Stimulated activated CD8-positive, alpha-beta memory T cell treated with anti-CD3 and anti-CD28 coated beads, Interleukin-12 subunit alpha, Interleukin-12 subunit beta, amount 100 ng/mL, for 1 hour (primary cell): ENCODE measurements at places on chromosomes 2 and 18.

DNA sequence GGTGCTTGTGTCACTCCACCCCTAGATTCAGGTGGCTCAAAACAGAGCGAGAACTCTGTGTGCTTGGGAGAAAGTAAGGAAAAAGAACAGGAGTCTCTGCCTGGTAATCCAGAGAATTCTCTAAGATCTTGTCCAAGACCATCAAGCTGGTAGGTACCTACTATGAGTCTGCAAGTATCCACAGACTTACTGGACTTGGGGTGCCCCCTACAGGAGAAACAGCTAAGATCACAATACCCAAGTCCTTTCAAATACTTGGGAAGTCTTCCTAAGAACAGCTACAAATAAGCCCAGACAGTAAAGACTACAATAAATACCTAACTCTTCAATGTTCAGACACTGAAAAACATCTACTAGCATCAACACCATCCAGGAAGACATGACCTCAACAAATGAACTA lies 1143.6 kb upstream of the ACVR2A start:
- DNase-seq: no peak

DNA sequence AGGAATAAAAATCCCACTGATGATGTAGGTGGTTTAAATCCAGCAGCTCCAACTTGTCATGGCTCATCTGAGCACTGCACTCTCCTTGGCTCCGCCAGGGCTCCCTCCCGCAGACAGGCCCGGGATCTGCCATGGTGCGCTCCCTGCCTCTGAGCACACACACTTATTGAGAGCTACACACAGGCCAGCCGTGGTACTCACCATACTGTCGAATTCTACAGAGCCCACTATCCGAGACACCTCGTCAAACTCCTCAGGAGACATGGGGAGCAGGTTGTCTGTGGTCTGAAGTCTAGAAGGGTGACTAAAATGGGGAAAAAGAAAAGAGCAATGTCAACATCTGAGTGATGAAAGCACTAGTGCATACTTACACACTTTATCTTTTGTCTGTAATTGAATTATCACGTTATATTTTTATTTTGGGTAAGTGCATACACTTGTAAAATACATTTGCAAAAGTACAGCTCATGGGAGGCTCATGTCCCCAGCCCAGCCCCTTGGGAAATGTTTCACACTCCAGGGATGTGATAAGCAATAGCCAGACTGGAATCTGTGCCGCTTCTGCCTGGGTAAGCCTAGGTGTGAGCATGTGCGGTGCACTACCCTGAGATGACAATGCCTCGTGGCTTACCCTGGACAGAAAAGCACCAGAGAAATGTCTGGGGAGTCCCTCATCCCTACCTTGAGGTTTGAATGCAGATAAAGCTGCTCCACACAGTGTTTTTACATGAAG lies 39.2 kb downstream of the STAT1 start:
- DNase-seq: no peak

DNA sequence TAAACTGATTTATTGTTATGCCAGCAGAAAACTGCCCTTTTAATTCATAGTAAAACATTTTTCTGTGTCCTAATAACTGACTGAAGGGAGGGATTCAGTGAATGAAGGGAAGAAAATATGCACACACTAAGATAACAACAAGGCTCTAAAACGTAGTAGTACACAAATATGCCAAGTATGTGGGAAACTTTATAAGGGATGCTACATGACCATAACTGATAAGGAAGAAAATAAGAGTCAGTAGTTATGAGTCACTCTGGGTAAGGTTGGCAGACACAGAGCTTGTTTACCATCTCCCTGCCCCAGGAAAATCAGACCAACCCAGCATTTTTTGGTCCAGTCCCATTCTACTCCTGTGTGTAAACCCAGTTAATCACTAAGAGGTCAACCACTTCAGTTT lies 124.2 kb downstream of the RPRM start:
- no peak for DNase-seq

DNA sequence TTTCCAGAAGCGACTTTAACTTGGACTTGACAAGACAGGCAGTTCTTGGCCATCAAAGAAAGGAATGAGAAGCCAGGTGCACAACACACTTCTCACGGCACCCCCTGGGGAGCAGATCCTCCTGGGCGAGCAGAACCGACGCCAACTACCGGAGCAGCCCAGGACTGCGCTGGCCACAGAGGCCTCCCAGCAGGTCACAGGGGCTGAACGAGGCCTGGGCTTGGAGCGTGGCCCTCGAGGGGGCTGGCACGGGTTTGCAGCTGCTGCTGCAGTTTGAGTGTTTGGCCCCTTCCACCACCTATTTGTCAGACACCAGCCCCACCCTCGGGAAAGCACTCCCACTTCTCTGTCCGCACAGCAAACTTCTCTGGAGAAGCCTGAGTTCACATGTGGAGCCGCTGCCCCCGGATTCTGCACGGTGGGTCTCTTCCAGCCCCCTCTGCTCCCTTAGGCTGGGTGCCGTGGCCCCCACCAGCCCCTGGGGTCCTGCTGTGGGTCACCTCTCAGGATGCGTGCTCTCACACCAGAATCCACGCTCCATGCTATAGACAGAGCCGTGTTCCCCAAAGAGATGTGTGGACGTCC lies 306.7 kb upstream of the SALL3 start:
- no peak for DNase-seq

GRCh38 chr2:167279810-167280209 lies 391.5 kb downstream of the XIRP2 start:
- no peak for DNase-seq

DNA sequence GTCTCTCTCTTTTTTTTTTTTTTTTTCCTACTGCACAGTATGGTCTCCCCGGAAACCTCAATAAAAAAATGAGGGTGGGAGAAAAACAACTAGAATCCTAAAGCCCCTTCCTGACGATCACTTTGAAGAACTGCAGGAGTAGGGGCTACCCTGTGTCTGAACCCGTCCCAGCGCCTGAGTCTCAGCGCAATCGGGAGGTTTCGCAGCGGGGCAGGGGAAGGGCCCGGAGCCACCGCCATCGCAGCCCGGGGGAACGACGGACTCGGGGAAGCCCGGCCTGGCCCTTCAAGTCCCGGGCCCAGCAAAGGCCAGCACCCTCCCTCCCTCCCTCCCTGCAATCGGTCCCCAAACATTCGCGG lies 411 bp downstream of the NARS1 start:
- no peak for DNase-seq

- no peak for DNase-seq
Measured at GRCh38 chr18:50038448-50038847, 156.5 kb downstream of the MYO5B start.

GRCh38 chr2:19982268-19982667 lies 7.6 kb downstream of the WDR35 start:
- DNase-seq: no peak

GRCh38 chr2:48270209-48270608 lies 259.7 kb upstream of the STON1 start:
- DNase-seq: no peak
